ENCODE measurements at places on chromosomes 5 and 9.

DNA sequence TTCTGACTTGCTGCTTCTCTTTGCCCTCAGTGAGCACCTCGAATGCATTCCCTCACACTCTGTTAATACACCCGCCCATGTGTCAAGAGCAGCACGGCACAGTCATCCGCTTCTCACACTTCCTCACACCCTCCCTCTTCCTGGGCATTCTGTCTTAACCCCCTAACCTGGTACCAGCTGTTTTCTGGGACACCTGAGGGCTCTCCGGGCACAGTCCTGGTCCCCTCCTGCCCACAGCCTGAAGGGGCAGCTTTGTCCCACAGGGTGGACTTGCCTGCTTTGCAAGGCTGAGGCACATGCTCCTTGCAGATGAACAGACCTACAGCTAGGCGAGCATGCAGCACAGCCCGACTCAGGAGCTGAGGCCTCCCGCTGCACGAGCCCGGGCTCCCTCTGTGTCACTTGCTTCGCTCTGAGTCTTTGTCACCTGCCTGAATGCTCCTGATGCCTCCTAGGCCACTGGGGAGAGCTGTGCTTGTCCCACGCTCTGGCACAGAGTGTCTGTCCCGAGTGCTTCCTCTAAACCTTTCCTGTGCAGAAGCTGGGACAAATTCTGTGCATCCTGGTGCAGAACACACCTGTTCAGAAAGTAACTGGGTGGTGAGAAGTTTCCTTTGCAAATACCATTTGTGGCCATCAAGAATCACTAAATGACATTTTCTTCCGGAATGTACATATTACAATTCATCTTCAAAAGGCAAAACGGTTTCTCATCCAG lies 47.8 kb downstream of the AHRR start:
- no peak for DNase-seq

- DNase-seq: no peak
Observed at GRCh38 chr5:74145951-74146350, 494.6 kb downstream of the ENC1 start.

DNA sequence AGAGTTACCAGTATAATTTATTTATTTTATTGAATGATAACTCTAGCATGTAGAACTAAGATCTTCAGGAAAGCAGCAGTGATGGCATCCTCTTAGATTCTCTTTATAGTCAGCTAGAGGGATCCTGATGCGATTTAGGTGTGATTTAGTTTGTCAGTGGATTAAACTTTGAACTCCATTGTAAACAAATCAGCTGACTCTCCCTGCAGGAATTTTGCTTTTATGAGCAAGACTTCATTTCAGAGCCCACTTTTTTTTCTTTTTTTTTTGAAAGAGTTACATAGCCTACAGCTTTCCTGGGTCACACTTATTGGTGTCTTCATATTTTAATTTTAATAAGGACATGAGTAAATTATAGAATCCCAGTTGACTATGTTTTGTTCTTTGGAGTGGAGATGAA lies 93.8 kb upstream of the SEMA6A start:
- DNase-seq: no peak

DNA sequence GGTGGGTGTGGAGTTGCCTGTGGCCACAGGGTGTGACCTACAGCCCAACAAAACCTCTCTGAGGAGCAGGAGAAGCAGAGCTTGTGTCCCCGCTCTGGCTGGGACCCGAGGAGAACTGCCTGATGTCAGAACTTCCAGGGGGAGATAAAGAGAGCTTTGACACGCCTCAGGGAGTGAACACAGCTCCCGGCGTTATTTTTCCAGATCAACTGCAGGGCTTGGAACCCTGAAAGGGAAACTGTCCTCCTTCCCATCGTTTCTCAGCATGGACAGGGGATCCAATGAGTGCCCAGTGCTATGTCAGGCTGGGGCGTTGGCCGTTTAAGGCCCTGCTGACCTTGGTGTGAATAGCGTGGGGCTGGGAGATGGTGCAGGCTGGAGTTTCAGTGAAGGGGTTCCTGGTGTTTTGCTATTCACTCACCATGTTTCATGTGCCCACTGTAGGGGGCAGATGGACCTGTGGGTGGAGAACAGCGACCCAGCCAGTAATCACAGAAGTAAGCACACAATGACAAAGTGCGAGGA lies 22.0 kb downstream of the GADD45G start:
- no peak for DNase-seq

GRCh38 chr9:89838621-89839020 lies 233.8 kb downstream of the GADD45G start:
- DNase-seq: no peak

DNA sequence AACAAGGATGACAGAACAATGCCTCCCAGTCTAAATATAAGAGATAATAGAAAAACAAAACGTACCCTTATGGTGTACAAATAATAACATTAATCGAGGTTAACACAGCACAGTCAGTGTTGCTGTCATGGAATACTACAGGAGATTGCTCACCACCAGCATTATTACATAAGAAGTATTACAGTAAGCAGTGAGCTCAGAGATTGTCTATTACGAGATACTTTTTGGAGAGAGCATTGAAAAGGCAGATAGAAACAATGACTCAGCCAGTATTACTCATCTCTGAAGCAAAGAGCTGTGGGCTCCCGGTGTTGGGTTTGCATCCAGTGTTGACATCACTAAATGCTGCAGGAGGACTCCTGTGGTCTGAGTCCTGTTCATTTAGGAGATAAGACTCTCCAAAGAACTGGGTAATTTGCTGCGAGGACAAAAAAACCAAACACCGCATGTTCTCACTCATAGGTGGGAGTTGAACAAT lies 191.9 kb upstream of the SEMA6A start:
- DNase-seq: peak; percentile 77

DNA sequence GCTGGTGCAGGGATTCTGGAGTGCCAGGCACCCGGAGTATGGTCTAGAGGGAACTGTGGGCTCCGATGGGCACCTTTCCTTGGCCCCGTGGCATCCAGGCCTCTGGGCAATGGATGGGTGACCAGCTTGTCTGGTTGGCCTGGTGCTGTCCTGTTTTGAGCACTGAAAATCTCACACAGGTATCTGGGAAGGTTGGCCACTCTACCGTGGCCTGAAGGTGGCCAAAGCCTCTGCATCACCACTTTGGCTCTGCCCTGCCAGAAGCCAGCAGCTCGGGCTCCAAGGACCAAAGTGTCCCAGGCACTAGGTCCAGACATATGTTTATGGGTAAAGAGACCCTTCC lies 28.8 kb downstream of the SLC6A7 start:
- no peak for DNase-seq

DNA sequence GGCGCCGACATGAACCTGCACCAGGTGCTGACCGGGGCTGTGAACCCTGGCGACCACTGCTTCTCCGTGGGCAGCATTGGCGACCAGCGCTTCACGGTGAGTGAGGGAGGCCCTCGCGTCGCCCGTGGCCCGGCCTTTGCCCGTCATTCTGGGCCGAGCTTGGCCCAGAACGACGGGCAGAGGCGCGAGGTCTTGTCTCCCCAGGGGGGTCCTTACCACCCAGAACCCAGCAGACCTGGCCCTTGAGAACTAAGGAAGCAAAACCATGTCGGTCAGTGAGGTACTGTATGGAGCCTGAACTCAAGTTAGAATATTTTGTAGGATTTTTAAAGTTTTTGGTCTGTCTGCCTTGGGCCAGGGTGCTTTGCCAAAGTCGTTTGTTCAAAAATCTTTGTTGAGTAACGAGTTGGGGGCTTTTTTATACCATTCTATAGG lies 691 bp downstream of the DMXL1 start:
- no peak for DNase-seq

DNA sequence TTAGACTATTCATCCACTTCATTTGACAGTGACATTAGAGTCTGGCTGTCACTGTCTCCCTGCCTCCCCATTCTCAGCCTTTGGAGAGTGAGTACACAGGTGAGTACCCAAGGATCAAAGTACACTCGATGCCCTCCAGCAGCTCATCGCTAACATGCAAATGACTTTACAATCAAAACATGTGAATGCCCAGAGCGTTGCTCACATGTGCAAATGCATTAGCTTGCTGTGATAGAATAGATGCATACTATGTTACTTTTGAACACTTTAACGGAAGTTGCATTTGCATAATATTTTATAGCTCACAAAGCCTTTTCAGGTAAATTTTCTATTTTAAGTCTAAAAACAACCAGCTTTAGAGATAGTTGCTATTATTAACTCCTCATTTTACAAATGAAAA lies 107.6 kb downstream of the SYK start:
- no peak for DNase-seq

- DNase-seq: peak; percentile 47
Observed at GRCh38 chr5:135214897-135215616, 181.0 kb upstream of the PITX1 start.

DNA sequence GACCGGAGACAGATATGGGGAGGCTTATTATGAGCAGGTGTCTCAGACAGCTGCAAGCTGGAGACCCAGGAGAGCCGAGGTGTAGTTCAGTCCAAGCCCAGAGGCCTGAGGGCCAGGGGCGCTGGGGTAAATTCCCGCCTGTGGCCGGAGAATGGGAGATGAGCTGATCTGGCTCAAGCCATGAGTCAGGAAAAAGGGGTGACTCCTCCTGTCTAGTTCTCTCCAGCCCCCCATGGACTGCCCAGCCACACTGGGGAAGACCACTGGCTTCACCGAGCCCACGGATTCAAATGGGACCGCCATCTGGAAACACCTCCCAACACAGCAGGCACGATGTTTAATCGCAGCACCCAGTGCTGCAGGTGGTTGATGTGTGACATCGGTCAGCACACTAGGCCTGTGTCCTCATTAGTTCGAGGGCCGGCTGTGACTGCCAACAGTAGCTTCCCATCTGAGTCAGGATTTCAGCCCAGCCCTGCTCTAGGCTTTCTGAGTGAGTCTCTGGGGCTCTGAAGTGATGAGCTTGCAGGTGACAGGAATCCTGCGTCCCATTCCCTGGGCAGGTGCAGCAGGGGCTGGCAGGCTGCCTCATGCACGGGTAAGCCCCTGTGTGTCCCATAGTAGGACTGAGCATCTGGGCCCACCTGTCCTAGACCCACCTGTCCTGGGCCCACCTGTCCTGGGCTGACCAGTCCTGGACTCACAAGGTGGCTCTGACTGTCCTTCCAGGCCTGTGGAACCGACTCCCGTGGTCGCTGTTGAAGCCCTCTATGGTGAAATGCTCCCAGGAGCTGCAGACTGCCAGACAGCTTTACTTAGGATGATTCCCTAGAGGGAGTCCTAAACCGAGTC lies 49.7 kb downstream of the AHRR start:
- DNase-seq: no peak

DNA sequence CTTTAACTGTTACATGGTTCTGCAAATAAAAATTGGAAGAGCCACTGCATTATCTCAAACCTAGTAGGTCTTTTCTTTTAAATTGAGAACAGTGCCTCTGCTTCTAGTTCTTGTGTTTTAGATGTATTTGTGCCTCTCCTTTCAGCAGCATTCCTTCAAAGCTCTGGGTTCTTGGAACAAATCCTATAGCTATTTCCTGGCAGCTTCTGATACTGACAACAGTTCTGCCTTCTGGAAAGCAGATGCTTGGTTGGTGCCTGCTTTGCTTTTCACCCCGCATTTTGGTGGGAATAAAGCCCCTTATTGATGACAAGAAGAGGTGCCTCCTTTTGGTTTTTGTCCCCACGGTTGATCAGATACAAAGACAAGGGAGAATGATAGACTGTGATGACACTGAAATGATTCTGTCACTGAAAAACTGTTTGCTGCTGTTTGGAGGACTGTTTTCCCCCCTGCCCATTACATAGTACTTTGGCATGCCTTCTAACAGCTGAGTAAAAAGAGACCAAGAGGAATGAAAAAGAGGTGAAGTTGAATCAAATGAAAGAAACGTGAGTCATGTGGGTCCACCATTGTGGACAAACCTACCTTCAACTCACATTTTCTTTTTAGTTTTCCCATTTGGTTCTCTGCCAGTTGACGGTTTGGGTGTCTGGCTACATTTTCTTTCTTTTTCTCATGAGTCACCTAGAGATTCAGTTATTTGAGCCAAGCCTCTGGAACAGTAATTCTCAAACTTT lies 5.6 kb downstream of the PTCD2 start:
- DNase-seq: peak; percentile 93

GRCh38 chr5:42881416-42882117 lies 69.9 kb upstream of the SELENOP start:
- DNase-seq: no peak

GRCh38 chr5:25094219-25094618 lies 449.4 kb upstream of the CDH10 start:
- no peak for DNase-seq

DNA sequence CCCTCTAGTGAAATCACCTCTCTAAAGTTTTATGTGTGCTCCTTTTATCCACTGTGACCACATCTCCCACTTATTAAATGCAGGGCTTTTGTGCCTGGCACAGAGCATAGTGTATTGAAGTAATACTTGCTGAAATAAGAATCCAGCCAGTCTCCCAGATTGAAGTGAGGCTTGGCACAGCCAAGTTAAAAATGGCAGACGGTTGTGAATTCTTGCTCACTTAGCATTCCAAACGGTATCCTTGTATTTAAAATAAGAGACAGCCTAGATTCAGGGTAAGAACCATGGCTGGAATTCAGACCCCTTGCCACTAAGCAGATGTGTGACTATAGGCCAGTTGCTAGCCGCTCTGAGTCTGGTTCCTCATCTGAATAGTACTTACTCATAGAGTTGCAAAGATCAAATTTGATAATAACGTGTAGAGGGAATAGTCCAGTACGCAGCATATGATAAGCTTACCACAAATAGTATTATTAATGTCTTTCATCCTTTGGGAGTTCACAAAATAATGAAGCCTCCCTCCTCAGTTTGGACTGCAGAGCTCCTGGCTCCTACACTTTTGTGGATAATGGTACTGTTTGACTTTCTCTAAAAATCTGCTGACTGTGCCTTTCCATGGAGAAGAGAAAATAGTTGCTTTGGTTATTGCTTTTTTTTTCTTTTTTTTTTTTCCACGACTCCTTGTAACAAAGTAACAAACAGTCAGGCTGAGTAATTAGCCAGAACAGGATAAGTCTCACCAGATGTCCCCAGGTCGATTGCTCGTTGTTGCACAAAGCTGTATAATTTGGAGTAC lies 51.5 kb downstream of the FGF1 start:
- DNase-seq: no peak

DNA sequence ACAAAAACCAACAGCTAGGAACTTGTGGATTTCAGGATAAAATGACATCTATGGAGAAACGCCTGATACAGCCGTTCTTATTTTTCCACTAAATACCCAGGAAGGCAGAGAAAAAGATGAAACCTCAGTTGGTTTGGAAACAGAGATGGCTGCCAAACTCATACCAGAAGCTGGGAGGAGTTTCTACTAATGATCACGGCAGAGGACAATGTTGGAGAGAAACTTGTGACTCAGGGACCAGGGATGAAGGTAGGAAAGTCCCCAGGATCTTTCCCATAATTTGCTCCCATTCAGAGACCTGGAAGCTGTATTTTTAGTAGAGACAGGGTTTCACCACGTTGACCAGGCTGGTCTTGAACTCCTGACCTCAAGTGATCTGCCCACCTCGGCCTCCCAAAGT lies 187.1 kb upstream of the IER5L start:
- DNase-seq: peak; percentile 21

Data from fibroblast of upper back skin (primary cell).